Cardiac muscle cell (in vitro differentiated cells and primary cell): ENCODE measurements at places on chromosomes 2 and 18. TPM values are rescaled to one million over a fixed set of nuclear protein-coding genes. Genes with fewer than 3 reads are reported as not detected.
A peak's percentile ranks its signal among the peaks of the same experiment; 100 is the strongest.

Gene MLPH
- total RNA-seq, result 0.11 and 0.27 TPM in 2 replicates

Gene WDR12
- 24.0 and 37.4 TPM in 2 replicates for total RNA-seq

DNA sequence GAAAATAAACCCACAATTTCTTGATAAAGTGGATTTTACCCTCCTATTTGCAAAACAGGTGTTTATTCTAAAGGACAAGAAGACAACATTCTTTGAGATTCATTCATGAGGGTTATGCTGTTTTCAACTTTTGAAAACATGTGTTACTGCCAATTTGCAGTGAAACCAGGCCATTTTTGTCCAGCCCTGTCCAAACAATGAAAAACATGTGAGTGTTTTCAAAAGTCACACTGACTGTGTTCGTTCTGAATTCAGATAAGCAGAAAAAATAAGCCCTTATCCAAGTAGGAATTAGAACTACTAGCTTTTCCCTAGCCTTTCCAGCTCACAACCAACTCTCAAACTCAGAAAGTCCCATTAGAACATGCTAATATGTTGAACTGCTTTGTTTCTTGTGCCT is 148.1 kb upstream of the PID1 start:
- no peaks in the 10 kb centered on the region for H3K27me3 ChIP-seq
- no peaks in the 10 kb centered on the region for H3K36me3 ChIP-seq
- H3K4me1 ChIP-seq, result no peaks in the 10 kb centered on the region
- peak; percentile 63 for DNase-seq
- H3K27ac ChIP-seq, result no peak overlapping the region

Gene WNT6
- not detected in 2 replicates for total RNA-seq

GRCh38 chr2:19099181-19099580 is 259.2 kb downstream of the OSR1 start:
- no peak overlapping the region for H3K27ac ChIP-seq
- H3K36me3 ChIP-seq, result no peaks in the 10 kb centered on the region
- no peak overlapping the region for H3K4me3 ChIP-seq

Gene BOLL
- 0.28 TPM in 1 of 2 replicates, not detected in the other for total RNA-seq
